ENCODE measurements at places on chromosomes 2 and 18. TPM values are rescaled to one million over a fixed set of nuclear protein-coding genes. Genes with fewer than 3 reads are reported as not detected.

COX5B gene
- 299 TPM for total RNA-seq

ZCCHC2 gene
- 7.8 TPM for total RNA-seq

INSIG2 gene
- 12.4 TPM for total RNA-seq

ZEB2 gene
- total RNA-seq, result 8.3 TPM

All from A549 treated with GW870086 at 1 μM for 4 hours (cell line).